ENCODE measurements at places on chromosomes 7 and 10. TPM values are rescaled to one million over a fixed set of nuclear protein-coding genes. Genes with fewer than 3 reads are reported as not detected.

- DNase-seq: peak; percentile 86
These were observed at the start of gene NT5C2 for GRCh38 chr10:103193107-103193819. NT5C2 (minus strand) TSS chr10:103193272; CDS start chr10:103174958, 18,314 bp downstream.

DNA sequence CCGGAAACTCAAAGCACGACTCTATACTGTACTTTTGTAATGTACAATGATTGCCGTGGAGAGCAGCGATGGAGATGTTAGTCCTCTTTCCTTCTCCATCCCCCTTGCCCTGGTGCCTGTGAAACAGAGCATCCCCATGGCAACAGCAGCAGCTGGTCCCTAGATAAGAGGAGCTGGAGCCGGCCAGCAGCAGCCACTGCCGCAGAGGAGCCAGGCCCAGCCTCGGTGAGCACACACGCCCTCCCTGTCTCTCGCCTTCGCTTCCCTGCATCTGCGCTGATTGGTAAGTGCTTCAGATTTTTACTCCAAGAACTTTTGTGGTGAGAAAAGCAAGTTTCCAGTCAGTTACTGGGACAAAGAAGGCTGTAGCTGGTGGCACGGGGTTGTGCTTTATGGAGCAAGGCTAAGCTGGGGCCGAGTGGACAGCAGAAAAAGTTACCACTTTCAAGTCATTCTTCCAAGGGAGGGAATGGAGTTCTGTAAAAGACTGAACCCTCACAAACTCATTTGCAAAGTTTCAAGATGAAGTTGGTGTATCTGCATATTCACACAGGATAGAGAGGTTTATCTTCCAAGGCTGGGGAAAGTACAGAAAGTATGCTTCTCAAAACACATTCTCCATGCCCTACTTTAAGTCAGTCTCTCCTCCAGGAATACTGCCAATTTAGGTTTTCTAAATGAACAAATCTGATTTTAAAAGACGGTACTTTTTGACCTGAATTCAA lies at the start of gene PPP1R17:
TSS of gene PPP1R17 (plus strand) at position 192 of the 725 bp plus-strand sequence. CDS start 5,227 bp downstream, outside the sequence.
- DNase-seq: peak; percentile 72

DNA sequence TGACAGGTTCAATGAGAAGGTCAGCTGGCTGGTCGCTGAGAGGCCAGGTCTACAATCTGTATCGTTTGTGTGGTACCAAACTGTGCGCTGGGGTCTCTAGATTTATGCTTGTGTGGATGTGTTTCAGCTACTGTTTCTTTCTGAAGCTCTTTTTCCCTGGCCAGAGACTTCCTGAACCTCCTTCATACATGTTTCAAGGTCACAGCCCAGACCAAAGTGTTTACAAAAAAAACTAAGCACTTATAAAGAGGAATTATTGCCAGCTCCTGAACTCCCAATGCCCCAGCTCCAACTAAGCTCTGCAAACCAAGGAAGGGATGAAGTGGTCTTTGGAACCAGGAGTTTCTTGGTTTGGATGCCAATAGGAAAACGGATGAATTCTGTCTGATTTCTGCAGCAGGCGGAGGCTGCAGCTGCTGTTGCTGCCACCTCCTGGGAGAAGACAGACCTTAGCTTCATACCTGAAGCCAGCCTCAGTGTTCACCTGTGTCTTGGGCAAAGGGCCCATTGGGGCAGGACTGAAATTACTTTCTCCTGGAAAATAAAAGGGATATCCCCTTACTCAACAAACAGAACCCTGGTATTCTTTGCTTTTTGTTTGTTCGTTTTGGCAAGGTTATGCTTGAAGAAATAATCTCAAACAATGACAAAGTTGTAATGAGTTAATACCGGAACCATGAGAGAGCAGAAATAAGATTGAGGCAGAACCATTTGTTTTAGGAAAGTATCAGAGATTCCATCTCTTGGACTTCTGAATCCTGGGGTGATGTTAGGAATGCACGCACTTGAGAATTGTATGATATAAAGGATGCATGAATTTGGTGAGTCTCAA lies 24.6 kb upstream of the MKLN1 start:
- no peak for DNase-seq

The LBX1 gene
- total RNA-seq: not detected

The ANKRD61 gene
- total RNA-seq: 0.15 TPM

DNA sequence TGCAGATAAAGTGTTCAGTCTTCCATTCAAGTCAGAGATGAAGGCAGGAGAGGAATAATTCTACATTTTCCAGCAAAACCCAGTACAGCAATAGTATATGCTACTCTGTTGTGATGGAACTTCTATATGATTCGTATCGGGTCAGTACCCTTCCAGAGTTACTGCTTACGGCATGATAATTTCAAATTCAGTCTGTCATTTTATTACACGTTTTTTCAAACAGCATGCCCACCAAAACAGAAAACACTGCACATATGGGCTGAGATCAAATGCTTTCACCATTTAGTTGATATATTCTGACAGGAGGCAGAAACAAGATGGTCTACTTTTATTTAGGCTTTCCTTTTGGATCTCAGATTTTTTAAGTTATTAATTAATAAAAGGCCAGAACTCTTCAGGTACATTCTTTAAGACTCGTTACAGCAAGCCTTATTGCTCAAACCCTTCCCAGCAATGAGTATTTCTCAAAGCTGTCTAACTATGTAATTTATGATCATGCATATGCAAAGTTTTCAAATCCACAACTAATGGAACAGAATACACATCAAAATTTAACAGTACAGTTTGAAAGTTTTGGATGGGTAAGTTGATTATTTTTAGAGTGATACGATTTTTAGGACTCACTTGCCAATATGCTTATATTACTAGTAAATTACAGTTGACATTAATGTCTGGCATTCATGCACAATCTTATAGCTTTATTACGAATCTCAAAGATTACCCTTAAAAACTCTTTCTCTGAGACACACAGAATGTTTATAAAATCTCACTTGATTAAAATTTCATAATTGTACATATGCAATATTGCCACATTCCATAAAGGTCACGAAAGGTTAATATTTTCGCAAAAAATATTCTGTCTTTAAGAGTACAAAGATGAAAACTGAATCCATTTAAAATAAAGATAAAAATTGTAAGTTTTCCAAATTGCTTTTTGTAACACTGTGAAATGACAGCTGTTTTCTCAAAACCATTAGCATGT lies 91.0 kb downstream of the ANK3 start:
- no peak for DNase-seq

- DNase-seq: peak; percentile 72
These were observed 13.6 kb downstream of the PON2 start for GRCh38 chr7:95421000-95421846.

The WDR86 gene
- total RNA-seq: 71.8 TPM

GRCh38 chr7:100914879-100915447 lies 19.3 kb upstream of the ACHE start:
- no peak for DNase-seq

The UBTD1 gene
- total RNA-seq: 13.5 TPM

GRCh38 chr7:37070471-37070870 lies 346.2 kb upstream of the AOAH start:
- no peak for DNase-seq

GRCh38 chr7:47954231-47954911 lies 6.1 kb upstream of the PKD1L1 start:
- no peak for DNase-seq

The FZD8 gene
- 41.5 TPM for total RNA-seq

DNA sequence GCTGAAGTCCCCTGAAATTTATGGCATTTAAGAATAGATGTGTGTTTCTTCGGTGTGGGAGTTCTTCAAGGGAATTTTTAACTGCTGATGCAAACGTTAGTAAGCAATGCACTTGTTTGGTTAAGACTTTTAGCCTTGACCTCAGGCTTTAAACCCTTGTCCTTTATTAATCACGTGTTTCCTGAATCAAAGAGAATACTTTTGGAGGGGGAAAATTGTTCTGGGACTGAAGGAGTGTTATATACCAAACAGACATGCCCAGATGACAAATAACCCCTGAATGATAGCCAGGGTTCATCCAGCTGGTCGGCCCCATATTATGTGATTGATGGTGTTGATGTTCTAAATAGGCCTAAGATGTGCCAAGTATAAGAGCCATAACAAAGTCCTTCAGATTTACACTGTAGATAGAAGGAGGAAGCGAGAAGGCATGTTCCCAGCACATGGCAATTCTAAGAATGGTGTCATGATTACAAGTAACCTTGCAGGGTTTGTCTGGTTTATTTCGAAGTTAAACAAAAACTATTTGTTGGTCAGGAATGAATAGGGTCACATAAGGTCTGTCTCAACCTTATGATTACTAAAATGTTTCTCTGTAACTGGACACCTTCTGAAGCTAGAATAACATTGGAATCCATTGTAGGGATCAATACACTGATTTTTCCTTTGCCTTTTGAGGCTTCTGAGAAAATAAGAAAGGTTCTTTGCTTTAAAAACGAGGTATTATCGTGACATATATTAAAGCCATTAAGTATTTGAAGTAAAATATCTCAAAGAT lies 124.2 kb upstream of the SEM1 start:
- DNase-seq: no peak

- DNase-seq: no peak
These were observed 116.8 kb downstream of the GLI3 start for GRCh38 chr7:42120191-42120590.

The CRTAC1 gene
- 3.1 TPM for total RNA-seq

The CCL24 gene
- total RNA-seq: not detected
